Inflammatory macrophage treated with lipopolysaccharide for 4 hours (primary cell): ENCODE measurements at places on chromosomes 12 and 14.

DNA sequence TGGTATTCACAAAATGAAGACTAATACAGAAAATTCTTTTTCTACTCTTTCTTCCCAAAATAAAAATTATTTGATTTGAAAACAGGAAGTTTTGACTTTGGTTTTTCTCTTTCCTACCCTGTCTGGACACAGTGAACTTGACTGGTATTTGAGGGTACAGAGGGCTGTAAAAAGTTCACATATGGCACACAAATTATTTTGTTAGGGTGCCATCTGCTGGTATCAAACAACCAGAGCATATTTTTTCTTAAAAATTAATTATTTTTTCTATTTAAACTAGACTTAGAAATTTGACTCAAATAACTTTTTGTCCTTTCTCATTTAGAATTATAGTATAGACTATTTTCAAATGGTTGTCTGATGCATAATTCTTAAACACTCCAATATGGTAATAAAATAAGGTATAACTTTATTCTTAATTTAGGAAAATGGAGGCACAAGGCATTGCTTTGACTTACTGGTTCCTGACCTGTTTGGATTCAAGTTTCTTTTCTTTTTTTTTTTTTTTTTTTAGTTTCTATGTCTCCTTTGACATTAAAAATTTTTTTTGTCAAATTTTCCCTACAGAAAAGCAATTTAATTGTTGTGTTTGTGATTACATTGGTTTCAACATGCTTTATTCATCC, 390.6 kb downstream of the PRKD1 start:
- no peak for DNase-seq

DNA sequence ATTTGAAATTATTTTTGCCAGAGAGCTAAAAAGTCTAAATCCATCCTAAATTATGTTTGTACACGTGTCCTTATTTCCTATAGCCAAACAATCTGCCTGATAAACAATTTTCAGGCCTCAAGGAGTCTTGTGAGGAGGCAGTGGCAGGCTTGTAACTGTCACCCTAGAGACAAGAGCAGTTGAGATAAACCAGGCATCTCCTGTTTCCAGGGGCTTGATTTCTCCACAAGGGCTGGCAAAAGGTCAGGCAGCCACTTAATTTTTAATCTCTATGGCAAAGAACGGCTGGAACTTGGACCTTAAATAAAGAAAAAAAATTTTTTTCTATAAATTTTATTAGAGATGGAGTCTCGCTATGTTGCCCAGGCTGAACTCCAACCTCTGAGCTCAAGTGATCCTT, 15.5 kb downstream of the PKP2 start:
- DNase-seq = no peak

- DNase-seq = peak; percentile 42
Measured at GRCh38 chr12:56084958-56085543, 5.1 kb downstream of the ERBB3 start.

GRCh38 chr12:75533239-75533638, 21.8 kb upstream of the KRR1 start:
- DNase-seq = no peak

DNA sequence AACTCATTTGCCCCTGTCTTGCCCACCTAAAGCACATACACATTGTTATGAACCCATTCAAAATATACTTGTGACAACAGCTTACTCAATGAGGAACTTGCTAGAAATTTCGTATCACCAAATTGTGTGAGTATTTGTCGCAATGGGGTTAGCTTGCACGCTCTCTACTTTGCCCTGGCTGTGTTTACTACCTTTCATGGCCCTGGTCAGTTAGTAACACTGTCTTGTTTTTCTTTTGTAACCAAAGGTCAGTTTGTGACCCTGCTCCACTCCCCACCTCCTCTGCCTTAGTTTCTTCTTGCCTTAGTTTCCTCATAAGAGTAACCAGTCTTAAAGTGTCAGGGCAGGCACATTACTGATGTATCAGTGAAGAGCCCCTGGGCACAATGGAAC, 205.8 kb upstream of the EEA1 start:
- peak; percentile 63 for DNase-seq

DNA sequence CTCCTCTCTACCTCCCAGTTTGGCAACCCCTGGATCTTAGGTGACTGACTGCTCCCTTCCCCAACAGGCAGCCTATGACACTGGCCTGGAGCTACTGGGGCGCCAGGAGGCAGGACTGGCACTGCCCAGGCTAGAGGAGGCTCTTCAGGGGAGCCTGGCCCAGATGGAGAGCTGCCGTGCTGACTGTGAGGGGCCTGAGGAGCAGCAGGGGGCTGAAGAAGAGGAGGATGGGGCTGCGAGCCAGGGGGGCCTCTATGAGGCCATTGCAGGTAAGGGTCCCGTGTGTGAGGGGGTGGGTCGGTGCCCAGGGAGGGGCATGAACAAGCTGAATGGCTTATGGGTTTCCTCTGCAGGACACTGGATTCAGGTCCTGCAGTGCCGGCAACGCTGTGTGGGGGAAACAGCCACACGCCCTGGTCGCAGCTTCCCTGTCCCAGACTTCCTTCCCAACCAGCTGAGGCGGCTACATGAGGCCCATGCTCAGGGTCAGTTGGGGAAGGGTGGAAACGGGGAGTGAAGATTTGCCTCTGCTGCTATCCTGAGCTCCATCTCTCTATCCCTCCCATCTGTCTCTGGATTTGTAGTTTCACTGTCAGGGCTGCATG, 2.2 kb downstream of the P3H3 start:
- DNase-seq = peak; percentile 5

DNA sequence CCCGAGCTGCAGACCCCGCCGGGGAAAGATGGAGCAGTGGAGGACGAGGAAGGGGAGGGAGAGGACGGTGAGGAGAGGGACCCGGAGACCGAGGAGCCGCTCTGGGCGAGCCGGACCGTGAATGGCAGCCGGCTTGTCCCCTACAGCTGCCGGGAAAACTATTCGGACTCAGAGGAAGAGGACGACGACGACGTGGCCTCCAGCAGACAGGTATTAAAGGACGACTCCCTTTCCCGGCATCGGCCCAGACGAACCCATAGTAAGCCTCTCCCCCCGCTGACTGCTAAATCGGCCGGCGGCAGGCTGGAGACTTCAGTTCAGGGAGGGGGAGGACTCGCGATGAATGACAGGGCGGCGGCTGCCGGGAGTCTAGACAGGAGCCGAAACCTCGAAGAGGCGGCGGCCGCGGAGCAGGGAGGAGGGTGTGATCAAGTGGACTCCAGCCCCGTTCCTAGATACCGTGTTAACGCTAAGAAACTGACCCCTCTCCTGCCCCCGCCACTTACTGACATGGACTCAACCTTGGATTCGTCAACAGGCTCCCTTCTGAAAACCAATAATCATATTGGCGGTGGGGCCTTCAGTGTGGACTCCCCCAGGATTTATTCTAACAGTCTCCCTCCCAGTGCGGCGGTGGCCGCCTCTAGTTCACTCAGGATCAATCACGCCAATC, 962 bp downstream of the LEMD3 start:
- DNase-seq = peak; percentile 72

- peak; percentile 65 for DNase-seq
Measured at GRCh38 chr14:63760014-63760413, 32.1 kb upstream of the SGPP1 start.

DNA sequence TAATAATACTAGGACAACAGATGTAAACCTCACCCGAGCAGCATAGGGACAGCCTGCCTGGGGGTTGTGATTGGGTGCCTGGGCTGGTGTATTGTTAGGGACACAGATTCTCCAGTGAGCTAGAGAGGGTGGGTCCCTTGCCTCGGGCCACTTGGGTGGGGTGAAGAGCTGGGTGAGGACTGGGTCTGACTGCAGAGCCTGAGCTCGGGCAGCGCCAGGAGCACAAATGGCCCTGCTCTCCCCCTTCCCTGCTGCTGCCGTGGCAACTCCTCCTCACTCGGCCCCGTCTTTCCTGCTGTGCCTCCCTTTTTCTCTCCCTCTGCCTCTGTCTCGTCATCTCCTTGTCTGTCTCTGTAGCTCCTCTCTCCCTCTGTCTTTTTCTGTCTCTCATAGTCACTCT, 115.4 kb downstream of the GLT1D1 start:
- DNase-seq = no peak

DNA sequence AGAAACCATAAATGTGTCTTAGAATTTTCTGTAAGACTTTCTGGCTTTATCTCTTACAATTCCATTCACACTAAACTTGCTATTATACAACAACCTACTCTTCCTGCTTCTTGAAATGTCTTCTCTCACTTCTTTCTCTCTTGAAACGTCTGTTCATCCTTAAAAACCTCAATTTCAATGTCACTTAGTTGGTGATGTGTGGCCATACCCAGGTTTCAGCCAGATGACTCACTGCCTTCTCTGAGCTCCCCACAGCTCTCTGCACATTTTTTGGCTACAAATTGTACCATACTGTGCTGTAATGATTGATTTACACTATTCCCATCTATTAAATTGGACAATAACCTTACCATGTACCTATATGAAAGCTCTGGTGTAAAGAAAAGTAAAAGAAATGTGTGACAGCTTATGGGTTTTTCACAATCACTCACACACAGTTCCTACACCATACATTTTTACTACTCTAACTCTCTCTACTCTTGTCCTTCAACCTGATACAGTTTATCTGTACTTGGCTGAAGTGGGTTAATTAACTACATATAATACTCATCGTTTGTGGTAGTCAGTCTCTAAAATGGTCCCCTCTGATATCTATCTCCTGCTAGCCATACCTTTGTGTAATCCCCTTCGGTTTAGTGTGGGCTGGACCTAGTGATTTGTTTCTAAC, 222.1 kb downstream of the NELL2 start:
- DNase-seq = no peak

DNA sequence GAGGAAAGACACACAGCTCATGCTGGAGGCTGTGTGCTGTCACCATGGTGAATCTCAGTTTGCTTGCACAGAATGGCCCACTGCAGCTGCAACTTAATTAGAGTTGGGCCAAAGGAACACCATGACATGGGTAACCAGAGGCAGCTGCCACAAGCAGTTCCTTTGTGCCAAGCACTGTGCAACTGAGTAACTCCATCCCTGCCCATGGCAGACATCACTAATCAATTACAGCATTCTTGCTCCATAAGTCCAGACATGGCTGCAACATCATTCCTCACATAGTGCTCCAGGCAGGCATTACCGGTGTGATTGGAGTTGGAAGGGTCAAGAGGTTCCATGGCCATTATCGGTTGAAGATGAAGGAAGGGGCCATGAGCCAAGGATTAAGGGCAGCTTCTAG, 207.0 kb downstream of the RBM19 start:
- DNase-seq = no peak

DNA sequence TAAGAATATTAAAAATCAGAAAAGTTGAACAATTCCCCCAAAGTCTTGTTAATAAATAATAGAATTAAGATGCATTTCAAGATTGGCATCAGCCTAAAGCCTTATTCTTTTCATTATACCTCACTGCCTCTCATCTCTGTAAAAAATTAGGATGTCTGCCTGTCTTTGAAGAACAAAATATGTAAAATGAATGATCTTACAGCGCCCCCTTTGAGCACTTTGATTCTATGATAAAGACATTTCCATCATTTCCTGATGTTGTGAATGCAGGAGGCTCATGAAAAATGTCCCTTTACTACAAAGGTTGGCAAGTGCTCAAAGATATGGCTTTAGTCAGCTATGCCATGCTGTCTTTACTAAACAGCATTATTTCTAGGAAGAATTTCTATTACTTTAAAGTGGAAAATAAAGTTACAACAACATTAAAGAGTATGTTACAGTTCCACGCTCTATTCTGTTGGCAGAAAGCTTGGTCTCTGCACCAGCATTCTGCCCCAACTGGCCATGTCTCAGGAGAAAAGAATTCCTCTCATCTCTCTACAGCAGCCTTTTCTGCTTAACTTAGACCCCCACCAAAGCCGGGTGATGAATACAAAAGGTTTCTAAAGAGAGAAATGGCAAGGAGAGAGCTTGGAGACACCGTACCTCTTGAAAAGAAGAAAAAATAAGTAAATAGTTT, 95.1 kb downstream of the LLPH start:
- DNase-seq = peak; percentile 41

GRCh38 chr14:71560751-71561150, 371.5 kb upstream of the RGS6 start:
- DNase-seq = peak; percentile 56

- DNase-seq = no peak
Measured at GRCh38 chr14:71319666-71320065, 412.4 kb downstream of the PCNX1 start.

DNA sequence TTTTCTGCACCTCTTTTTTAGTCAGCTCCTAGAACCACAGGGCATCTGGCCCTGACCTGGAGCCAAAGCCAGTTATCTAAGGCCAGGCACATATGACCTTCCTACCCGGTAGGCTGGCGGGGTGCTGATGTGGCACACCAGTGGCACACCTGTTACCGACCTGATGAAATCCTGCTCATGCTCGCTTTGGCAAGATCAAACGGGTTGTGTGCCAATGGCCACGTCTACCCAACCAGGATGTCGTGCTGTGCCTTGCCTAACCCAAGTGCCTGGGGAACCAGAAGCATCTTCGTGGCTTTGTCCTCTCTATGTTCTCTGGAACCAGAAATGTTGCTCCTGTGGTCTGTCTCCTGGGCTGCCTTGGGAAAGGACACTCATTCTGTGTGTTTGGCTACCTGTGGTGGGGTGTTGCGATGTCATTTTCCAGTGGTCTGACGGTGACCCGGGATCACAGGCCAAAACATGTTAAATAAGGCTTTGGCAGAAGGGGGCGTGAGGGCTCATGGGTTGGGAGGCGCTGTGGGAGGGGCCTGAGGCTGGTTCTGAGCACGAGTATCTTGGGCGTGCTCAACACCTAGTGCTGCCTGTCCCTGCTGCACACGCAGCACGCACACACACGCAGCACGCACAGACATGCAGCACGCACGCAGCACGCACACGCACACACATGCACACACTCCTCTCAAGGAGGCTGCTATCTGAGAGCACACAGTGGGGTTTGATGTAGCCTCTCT, 27.9 kb downstream of the CCNK start:
- DNase-seq = no peak

- DNase-seq = no peak
Measured at GRCh38 chr12:94267537-94267872, 119.1 kb downstream of the PLXNC1 start.

DNA sequence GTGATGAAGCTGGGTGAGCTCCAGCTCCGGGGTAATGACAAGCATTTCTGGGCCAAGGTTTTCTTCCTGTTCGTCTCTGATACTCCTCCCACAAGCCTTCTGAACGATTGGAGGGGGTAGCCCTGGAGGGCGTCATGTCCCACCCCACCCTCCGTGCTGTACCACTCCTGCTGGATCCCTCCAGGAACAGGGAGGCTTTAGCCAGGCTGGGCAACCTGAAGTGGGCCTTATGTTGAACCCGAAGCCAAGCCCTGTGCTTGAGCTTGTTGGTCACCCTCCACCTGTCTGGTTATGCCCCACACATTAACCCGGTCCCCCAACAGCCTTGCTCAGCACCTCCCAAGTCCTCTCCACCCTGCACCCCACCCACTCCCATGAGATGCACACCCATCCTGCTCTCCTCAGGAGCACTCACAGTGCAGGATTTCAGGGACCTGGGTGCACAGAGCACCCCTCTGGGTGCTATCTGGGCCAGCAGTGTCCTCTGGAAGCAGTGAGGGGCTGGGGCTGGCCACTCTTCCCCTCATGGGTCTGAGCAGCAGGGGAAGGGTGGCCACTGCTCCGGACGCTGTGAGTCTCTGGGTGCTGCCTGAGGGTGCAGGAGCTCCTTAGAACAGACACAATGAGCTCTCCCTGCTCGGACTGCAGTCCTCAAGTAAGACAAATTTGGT, 6.8 kb upstream of the KRT83 start:
- DNase-seq = no peak
